ENCODE measurements at places on chromosomes 16 and 17.

DNA sequence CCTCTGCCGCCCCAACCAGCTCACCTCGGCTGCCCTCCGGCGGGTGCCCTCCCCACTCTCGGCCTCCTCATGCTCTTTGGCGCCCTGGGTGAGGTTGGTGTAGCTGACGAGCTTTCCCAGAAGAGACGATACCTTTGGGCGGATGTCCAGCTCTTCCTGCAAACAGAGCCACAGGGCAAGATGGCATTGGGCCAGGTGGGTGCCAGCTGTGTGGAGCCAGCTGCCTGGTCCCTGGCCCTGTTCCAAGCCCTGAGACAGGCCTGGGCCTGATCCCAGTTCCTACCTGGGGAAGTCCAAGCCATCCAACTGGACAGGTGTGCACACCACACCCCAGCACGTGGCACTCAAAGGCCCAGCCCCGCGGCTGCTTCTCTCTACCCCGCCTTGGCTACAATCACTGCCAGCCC is 6.9 kb downstream of the SLC12A4 start:
- DNase-seq: no peak

DNA sequence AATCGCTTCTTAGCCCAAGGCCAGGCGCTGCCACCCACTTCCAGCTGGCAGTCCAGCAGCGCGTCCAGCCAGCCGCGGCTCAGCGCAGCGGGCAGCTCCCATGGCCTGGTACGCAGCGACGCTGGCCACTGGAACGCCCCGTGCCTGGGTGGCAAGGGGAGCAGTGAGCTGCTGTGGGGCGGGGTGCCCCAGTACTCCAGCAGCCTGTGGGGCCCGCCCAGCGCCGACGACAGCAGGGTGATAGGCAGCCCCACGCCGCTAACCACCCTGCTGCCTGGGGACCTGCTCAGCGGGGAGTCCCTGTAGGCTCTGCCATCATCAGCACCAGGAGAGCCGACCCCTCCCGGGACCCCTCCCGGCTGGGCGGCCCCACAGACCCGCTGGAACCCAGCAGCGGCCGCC is 24.0 kb downstream of the TMC6 start:
- no peak for DNase-seq

DNA sequence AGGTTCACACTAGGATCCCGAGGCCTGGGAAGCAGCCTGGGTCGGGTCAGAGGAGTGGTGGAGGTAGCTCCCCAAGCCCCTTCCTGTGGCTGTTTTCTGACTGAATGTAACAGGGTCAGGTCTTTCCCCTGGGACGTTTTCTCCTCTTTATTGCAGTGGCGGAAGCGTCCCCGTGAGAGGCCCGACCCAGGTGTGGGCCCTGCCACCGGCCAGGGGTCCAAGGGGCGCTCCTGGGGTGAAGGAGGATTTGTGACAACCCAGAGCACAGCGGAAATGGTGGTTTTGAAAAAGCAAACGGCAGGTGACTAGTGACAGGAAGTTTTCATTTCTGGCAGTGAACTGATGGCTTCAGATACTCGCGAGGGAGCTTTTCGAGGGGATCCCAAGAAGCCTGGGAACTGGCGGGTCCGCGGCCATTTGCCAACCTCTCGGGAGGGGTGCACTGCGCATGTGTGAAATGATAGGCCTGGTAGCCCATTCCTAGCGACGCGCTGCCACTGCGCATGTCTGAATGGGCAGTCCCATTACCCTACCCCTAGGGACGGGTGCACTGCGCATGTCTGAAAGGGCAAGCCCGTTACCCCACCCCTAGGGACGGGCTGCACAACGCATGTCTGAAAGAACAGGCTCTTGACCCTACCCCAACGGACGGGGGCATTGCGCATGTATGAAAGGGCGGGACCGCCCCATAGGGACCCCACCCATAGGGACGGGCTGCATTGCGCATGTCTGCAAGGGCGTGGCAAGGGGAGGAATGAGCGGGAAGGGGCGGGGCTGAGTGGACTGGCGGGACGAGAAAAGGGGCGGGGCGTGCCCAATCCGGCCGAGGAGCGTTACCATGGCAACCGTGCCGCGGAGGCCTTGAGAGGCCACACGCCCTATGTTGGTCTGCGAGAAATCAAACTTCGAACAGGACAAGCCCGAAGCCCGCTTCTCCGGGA is 1747.9 kb downstream of the TP53TG3F start:
- DNase-seq: no peak

- no peak for DNase-seq
Observed at GRCh38 chr17:5962371-5962770, 107.8 kb upstream of the WSCD1 start.

DNA sequence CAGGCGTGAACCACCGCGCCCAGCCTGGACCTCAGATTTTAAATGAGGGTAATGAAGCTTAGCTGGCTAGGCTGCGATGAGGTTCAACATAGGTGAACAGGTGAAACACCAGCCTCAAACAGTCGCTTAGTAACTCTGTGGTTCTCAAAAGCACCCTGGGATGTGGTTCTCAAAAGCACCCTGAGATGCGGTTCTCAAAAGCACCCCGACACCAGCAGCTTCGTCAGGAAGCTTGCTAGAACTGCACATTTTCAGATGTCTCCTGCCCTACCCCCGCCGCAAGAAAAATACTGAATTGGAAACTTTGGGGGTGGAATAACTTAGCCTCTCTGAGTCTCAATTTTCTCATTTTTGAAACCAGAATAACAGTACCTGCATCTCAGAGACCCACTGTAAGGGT is 86.7 kb upstream of the XYLT1 start:
- DNase-seq: no peak

GRCh38 chr16:84332975-84333684 is 35.2 kb upstream of the ATP2C2 start:
- peak; percentile 7 for DNase-seq

DNA sequence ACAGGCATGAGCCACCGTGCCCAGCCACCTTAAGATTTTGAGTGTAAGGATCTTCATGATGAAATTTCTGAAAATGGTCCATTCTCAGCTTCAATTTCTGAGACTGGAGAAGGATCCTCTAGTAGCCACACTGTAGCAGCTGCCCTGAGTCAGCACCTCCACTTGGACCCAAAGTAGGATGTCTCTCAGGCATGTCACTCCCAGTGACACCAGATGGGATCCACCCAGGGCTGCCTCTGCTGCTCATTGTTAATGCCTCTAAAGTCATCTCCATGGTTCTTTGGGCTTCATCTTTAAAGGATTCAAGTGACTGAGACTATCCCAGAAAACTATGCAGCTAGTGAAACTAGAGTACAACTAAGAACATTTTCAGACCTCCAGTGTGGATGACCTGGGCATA is 7.9 kb downstream of the PLD6 start:
- no peak for DNase-seq

GRCh38 chr17:28862561-28862960 is 7.7 kb downstream of the ERAL1 start:
- DNase-seq: no peak

DNA sequence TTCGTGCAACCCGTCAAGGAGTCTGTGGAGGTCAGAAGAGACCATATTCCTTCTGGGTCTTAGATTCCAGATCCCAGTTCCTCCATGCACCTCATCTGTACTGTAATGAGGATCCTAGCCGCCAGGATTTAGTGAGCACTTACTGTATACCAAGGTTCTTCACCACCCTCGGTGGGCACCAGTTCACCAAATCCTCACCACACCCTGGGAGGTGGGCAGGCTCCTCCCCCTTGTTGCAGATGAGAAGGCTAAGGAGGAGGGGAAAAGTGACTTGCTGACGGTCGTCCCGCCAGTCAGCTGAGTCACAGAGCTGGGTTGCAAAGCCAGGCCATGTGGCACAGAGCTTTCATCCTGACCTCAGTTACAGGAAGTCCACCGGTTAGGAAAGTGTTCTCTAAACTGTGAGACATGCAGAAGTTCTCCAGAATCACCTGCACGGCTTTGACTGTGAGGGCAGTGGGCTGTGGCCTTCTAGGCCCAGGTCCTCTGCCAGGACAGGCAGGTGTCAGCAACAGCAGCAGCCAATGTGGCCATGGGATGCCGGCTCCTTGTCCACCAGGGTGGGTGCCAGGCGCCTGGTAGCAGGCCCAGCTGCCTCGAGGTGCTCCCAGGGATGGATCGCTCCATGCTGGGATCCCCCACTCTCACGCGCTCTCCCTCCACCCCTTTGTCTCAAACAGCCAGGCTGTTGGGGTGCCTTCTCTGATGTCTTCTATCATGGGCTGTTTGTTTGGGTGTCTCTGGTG is 240.3 kb upstream of the GSE1 start:
- DNase-seq: no peak

DNA sequence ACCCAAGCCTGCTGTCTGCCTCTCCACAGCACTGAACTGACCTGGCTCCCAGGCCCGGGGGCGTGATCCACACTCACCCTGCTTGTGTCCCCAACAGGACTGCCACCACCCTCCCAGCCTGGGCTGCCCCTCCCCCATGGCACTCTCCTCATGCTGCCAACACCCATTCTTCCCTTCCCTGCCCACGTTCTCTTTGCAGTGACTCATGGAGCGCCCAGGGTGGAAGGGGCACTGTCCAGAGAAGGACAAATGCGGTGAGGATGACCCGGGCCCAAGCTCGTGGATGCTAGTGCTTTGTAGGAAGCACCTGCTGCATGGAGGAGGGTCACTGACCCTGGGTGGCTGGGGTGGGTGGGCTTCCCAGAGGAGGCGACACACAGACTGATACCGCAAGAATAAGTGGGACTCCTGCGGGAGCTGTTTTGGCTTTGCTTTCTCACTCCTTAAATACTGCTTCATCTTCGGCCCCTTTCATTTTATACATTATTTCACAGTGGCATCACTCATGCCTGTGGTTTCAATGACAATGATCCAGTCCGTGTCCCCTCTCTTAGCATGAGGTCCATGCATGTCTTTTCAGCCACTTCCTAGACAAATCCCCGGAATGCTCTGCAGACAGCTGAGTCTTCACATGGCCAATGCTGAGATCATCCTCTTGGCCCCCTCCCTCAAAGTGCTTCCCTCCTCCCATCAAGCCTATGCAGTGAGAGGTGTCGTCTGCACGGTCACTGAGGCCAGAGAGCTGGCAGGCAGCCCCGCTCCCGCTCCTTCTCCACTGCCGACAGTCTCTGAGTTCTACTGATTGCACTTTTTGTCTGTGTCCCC is 17.6 kb downstream of the CDK5R1 start:
- no peak for DNase-seq

DNA sequence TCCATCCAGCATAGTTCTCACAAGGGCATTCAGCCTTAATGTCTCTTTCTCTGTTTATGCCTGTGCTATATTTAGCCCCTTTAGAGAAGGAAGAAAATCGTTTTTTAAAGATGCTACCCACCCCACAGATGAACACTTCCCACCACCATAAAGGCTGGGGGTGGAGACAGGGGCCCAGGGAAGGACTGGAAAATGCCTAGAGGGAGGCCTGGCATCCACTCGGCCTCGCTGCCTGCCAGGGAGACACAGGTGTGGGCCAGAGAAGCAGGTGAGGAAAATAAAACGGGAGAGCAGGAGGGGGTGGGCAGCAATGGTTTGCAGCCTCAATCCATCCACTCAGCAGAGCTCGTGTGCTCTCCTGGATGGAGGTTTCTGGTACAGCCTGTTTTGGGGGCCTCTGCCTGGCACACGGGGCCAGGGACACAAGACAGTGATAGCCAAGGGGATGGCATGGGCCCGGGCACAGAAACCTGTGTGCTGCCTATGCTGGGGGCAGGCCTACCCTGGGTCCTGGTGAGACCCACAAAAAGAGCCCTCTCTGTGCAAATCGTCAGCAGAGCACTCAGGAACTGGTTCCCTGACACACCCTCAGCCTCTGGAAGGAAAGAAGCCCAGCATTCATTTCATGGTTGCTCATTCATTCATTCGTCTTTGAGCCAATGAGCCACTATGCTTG is 121.4 kb downstream of the C16orf78 start:
- no peak for DNase-seq
